ENCODE measurements at places on chromosomes 2 and 18.

DNA sequence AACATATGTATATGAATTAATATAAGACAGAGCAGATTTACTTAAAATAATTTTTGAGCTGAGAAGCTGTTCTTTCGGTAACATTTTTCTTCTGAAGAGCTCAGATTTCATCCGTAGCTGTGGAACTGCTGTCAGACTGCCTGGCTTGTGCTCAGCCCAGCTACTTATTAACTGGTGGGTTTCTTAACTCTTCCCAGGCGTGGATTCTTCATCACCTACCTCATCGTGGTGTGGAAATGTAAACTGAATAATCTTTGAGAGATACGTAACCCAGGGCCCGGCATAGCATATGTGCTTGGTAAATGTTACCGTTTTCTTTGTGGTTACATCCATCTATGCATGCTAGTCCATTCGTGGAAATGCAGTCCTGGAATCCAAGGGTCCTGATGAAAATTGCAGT lies 145.0 kb downstream of the MCFD2 start:
- no peak overlapping the region for H3K27ac ChIP-seq
- no peak for DNase-seq
- no peaks in the 10 kb centered on the region for H3K4me1 ChIP-seq

DNA sequence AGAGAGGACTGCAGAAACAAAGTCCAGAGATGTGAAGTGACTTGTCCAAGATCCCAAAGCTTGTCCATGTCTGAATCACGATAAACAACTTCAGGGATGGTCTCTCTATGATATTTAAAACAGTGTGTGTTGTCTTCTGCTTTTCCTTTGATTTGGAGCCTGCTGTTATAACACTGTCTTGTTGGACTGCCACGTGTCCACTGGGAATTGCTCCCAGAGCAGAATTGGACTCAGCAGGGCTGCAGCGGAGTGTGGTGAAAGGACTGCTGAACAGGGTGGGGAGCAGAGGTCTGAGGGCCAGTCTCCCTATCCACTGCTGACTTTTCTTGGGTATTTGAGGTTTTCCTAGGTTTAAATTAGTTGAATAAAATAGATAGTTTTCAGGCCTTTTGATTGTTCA lies 68.3 kb downstream of the IL1R2 start:
- H3K27me3 ChIP-seq: no peaks in the 10 kb centered on the region
- no peak for DNase-seq
- no peak overlapping the region for H3K4me3 ChIP-seq
- H3K27ac ChIP-seq: no peak overlapping the region
- H3K4me1 ChIP-seq: peaks cover 87% of the 10 kb centered on the region

DNA sequence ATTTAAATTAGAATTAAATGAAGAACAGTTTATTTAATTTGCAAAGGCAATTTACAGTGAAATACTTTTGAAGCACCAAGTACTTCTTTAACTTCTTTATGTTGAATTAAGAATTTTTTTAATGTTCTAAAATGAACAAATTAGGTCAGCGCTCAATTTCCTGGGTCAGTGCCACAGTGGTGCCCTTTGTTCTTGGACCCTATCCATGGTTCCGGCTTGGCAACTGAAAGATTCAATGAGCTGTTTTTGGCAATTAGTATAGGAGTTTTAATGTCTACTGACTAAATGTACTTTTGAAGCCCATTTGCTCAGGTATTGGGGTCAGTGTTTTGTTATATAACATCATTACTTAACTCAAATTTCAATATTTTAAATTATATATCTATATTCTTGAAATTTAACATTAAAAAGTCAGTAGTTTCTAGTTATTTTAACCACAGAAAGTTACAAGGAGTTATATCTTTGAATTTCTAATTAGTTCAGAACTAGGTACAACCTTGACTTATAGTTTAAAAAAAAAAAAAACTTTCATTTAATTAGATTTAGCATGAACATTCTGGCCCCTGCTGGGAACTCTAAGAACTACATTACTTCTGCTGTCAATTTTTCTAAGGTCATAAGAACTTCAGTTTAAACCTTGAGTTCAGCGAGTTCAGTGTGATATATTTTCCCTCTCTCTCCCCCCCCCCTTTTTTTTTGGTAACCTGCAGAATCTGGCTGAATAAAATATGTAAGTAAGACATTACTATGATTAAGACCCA lies 7.6 kb upstream of the MSTN start:
- no peak for DNase-seq
- H3K4me3 ChIP-seq: no peak overlapping the region
- H3K4me1 ChIP-seq: no peaks in the 10 kb centered on the region
- no peak overlapping the region for H3K27ac ChIP-seq

- no peak overlapping the region for H3K27ac ChIP-seq
- H3K4me3 ChIP-seq: no peak overlapping the region
- no peaks in the 10 kb centered on the region for H3K36me3 ChIP-seq
- no peak for DNase-seq
- H3K27me3 ChIP-seq: no peaks in the 10 kb centered on the region
- H3K4me1 ChIP-seq: no peaks in the 10 kb centered on the region
Observed at GRCh38 chr2:196502386-196502785, 137.1 kb upstream of the CCDC150 start.

GRCh38 chr2:118227698-118228508 lies 139.6 kb downstream of the INSIG2 start:
- no peak overlapping the region for H3K27ac ChIP-seq
- peaks cover 11% of the 10 kb centered on the region for H3K27me3 ChIP-seq
- peaks cover 17% of the 10 kb centered on the region for H3K4me1 ChIP-seq
- H3K36me3 ChIP-seq: no peaks in the 10 kb centered on the region
- DNase-seq: no peak

All from esophagus squamous epithelium (tissue), 5 donors.